ENCODE measurements at places on chromosomes 16 and 17.

- no peak for DNase-seq
These were observed 5.1 kb upstream of the RASL10B start for GRCh38 chr17:35726127-35726952.

- DNase-seq, result no peak
These were observed 7.9 kb downstream of the MAPK8IP3 start for GRCh38 chr16:1713933-1714332.

GRCh38 chr17:81031566-81032550, 3.1 kb upstream of the BAIAP2 start:
- DNase-seq, result no peak

GRCh38 chr17:34712481-34713195, 133.3 kb downstream of the TMEM132E start:
- DNase-seq, result no peak

DNA sequence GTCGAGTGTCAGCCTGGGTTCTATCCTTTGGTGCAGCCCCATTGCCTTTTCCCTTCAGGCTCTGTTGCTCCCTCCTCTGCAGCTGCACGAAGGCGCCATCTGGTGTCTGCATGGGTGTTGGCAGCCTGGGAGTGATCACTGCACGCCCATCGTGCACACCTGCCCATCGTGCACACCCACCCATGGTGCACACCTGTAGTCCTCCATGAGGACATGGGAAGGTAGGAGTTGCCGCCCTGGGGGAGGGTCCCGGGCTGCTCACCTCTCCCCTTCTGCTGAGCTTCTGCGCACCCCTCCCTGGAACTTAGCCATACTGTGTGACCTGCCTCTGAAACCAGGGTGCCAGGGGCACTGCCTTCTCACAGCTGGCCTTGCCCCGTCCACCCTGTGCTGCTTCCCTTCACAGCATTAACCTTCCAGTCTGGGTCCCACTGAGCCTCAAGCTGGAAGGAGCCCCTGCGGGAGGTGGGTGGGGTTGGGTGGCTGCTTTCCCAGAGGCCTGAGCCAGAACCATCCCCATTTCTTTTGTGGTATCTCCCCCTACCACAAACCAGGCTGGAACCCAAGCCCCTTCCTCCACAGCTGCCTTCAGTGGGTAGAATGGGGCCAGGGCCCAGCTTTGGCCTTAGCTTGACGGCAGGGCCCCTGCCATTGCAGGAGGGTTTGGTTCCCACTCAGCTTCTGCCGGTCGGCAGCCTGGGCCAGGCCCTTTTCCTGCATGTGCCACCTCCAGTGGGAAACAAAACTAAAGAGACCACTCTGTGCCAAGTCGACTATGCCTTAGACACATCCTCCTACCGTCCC, 2.9 kb downstream of the CTRL start:
- DNase-seq, result peak; percentile 60
